ENCODE measurements at places on chromosomes 12 and 14.
A peak's percentile ranks its signal among the peaks of the same experiment; 100 is the strongest.

DNA sequence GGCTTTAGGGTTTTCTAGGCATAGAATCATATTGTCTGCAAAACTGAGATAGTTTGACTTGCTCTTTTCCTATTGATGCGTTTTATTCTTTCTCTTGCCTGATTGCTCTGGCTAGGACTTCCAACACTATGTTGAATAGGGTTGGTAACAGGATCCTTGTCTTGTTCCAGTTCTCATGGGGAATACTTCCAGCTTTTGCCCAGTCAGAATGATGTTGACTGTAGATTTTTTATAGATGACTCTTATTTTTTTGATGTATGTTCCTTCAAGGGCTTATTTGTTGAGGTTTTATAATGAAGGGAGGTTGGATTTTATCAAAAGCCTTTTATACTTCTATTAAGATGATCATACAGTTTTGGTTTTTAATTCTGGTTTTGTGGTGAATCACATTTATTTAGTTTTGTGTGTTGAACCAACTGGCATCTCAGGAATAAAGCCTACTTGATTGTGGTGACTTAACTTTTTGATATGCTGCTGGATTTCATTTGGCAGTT lies 478.2 kb downstream of the TMEM117 start:
- DNase-seq, result no peak

- DNase-seq, result peak; percentile 94
These were observed 20.4 kb downstream of the BATF start for GRCh38 chr14:75542588-75543091.

- no peak for DNase-seq
These were observed 217.7 kb downstream of the PTPRO start for GRCh38 chr12:15540005-15540404.

GRCh38 chr12:94789510-94790225 lies 139.3 kb upstream of the TMCC3 start:
- no peak for DNase-seq

GRCh38 chr14:75289840-75290388 lies 11.3 kb downstream of the FOS start:
- no peak for DNase-seq

- no peak for DNase-seq
These were observed 219.7 kb upstream of the PRICKLE1 start for GRCh38 chr12:42809226-42809625.

- peak; percentile 10 for DNase-seq
These were observed 20.1 kb downstream of the SUSD6 start for GRCh38 chr14:69631509-69631908.

DNA sequence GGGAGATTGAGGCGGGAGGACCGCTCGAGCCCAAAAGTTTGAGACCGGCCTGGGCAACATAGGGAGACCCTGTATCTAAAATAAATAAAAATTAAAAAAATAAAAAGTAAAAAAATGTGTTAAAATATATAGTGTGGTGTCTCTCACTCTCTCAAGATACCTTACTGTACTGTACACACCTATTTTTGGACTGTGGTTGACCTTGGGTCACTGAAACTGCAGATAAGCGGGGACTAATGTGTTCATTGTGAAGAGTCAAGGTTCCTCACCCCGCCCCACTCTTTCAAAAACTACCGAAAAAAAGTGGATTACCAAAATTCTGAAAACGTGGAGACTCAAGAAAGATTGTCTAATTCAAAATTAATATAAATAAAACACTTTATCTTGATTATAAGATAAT lies 1.0 kb upstream of the TAS2R13 start:
- DNase-seq, result no peak

GRCh38 chr12:29889737-29890136 lies 106.0 kb upstream of the TMTC1 start:
- DNase-seq, result peak; percentile 70

- no peak for DNase-seq
These were observed 320.4 kb downstream of the BCL11B start for GRCh38 chr14:98951521-98952152.

DNA sequence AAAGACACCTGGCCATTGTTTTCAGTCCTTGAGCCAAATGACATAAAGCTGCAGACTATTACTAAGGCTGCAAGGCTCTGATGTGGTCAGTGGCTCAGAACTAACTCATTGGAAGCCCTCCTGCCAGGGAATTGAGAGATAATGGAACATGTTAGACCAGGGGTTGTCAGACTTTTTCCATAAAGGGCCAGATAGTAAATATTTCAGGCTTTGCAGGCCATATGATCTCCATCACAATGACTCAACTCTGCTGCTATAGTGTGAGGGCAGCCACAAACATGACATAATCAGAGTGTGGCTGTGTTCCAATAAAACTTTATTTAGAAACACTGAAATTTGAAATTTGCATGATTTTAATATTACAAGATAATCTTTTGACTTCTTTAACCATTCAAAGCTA lies 140.3 kb downstream of the TMEM30B start:
- no peak for DNase-seq

DNA sequence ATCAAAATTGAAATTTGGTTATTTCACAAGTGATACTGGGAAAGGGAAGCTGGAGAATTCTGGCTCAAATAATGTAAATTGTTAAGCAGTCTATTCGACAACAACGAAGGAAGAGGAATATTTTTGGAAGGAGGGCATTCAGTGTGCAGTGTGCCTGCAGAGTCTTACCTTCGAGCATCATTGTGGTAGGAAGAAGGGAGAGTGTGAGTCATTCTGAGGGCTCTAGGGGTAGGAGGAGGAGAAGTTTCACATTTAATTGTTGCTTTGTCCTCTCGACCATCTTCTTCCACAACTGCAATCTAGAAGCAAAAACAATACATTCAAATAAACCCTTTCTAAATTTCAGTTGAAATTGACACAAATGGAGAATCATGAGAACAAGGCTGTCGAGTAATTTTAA lies 263.0 kb downstream of the ACSS3 start:
- DNase-seq, result no peak

DNA sequence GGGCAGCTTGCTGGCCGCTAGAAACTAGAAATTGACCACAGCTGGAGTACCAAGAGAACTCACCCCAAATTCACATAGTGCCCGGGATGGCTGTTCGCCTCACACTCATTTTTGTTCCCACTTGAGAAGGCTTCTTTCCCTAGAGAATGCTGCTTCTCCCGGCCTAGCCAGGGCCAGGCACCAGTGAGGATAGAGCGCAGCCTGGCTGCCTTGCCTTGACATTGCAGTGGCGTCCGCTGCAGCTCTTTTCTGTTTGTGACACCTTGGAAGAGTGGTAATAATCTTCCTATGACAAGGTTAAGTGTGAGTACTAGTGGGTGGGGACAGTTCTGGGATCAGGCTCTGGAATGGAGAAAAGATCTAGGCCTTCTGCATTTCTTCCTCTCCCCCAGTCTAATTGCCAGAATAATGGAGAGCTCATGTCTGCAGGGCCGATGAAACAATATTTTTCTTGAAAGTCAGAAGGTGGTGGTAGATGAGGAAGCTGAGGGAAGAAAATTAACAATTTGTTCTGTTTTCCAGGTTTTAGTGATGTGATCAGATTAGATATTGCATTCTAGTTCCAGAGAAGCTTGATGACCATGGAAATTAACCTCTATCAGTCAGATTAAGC lies 3.7 kb downstream of the TMEM253 start:
- DNase-seq, result peak; percentile 72

- DNase-seq, result peak; percentile 35
These were observed 59.3 kb downstream of the C14orf132 start for GRCh38 chr14:96098309-96098998.

- no peak for DNase-seq
These were observed 127.4 kb downstream of the HMGA2 start for GRCh38 chr12:65951697-65952096.

- no peak for DNase-seq
These were observed 31.9 kb upstream of the LUM start for GRCh38 chr12:91143206-91143605.

DNA sequence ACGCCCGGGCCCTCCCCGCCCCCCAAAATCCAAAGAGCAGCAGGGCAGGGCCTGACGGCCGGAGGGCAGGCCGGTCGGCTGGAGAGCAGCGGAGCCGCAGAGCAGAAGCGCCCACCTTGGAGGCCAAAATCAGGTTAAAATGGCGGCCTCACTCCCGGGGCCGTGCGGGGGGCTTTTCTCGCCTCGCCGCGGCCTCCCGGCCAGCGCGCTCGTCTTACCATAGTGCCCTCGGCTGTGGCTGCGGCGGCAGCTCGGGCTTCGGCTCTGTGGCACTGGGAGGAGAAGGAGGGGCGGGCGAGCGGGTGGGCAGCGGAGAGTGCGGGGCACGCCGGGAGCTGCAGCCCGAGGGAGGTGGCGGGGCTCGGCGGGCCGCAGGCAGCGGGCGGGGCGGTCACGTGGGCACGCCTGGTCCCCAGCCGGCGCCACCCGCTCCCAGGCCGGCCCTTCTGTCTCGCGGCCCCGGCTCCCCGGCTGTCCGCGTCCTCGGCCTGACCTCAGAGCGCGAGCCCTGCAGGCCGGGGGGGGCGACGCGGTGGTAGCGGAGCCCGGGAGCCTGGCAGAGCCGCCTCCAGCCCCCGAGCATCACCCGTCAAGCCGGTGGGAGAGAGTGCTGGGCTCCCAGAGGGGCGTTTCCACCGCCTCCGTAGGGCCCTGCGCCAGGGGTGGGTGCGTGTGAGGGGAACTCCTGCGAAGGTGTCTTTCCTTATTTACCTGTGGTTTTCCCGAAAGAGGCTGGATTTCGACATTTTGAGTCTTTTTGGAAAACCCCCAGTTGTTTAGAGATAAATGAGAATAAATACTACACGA lies at the start of gene CFL2:
TSS of gene CFL2 (minus strand) at position 274 of the 807 bp plus-strand sequence. CDS start at position 221, 53 bp downstream.
- peak; percentile 91 for DNase-seq

GRCh38 chr12:24256684-24257083 lies 307.2 kb upstream of the SOX5 start:
- DNase-seq, result no peak

- no peak for DNase-seq
These were observed 132.2 kb downstream of the ANO4 start for GRCh38 chr12:100926669-100927248.

- no peak for DNase-seq
These were observed 77.3 kb downstream of the EMP1 start for GRCh38 chr12:13273850-13274249.

DNA sequence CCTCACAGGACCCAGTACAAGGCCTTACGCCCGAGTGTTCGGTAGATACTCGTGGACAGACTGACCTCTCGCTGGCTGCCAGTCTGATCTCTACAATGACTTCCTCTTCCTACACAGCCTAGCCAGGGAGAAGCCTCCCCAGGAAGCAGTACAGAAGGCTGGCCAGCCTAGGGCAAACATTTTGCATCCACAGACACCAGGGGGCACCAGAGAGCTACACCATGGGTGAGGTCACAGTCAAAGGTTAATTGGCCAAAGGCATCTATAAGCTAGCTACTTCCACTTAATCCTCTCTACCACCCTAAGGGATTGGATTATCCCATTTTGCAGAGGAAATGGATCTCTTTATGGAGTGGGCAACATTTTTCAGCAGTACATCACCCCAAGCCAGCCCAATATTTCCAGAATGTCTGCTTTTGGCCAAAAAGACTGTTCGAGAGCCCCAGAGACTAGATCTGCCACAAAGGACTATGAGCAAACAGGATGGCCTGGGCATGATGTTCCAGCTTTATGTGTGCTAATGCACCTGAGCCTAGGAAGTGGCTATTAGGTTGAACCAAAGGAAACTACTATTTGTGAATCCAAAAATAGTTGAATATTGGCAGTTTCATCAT lies 14.6 kb upstream of the PNMA1 start:
- peak; percentile 97 for DNase-seq

DNA sequence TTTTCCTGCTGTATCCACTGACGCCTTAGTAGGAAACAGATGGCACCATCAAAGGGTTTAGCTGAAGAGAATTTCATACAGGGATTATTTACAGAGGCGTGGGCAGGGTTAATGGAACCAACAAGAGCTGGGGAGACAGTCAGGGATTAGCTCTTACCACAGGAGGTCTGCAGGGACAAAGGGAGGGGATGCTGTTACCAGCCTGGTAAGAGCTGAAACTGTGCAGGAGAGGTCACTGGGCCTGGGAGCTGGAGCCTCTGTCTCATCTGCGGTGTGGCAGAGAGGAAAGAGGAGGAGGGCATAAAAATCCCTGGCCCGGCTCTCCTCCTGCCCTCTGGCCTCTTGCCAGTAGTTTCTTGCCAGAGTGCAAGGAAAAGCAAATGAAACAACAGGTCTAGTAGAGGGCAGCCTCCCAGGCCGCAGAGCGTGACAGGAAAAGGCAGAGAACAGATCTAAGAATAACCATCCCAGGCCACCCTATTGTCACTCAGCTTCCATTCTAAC lies 18.9 kb upstream of the POC1B start:
- DNase-seq, result no peak

GRCh38 chr12:32331133-32331532 lies 68.2 kb upstream of the FGD4 start:
- no peak for DNase-seq

DNA sequence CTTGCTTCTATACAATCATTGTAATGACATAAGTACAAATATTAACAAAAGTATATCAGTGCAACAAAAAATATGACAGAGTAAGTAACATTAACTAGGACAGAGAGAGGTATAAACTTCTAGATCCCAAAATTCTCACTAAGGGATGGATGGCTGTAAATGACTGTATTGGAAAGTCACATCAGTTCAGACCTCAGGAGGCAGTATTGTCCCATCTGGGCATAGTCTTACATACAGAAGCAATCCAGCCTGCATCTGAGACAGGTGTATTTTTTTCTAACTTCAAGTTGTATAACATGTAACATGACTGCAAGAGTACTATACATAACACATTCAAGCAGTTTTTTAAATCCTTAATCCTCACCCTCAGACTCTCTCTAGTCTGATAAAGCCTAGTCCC lies 99.0 kb downstream of the GARIN6 start:
- no peak for DNase-seq

GRCh38 chr12:13045816-13046215 lies 1.6 kb downstream of the FAM234B start:
- no peak for DNase-seq

- no peak for DNase-seq
These were observed 13.1 kb upstream of the TMTC1 start for GRCh38 chr12:29796823-29797263.

GRCh38 chr12:94163850-94164249 lies 15.5 kb downstream of the PLXNC1 start:
- DNase-seq, result no peak

DNA sequence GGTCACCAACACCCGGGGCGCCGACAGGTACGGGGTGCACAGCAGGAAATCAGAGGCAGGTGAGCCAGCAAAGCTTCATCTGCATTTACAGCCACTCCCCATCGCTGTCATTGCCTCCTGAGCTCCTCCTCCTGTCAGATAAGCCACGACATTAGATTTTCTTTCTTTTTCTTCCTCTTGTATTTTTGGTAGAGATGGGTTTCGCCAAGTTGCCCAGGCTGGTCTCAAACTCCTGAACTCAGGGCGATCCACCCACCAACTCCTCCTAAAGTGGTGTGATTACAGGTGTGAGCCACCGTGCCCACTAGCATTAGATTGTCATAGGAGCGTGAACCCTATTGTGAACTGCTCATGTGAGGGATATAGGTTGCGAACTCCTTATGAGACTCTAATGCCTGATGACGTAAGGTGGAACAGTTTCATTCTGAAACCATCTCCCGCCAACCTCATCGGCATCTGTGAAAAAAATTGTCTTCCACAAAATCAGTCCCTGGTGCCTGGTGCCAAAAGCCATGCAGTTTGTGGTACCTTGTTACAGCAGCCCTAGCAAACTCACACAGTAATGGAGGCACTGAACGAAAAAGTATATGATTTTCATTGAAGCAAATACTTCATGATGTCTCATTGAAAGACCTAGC lies 1.5 kb downstream of the STYK1 start:
- no peak for DNase-seq

- DNase-seq, result peak; percentile 79
These were observed 87.2 kb upstream of the FGD4 start for GRCh38 chr12:32312049-32312670.

Data from suppressor macrophage (primary cell).